Hepatic stellate cell (primary cell): ENCODE measurements at places on chromosomes 11 and 22.
A peak's percentile ranks its signal among the peaks of the same experiment; 100 is the strongest.

- DNase-seq, result no peak
Measured at GRCh38 chr11:132046288-132046865, 676.0 kb downstream of the NTM start.

GRCh38 chr22:20247010-20247505 lies 21.1 kb downstream of the RTN4R start:
- DNase-seq, result peak; percentile 96

GRCh38 chr22:35863432-35863831 lies 145.8 kb downstream of the APOL5 start:
- DNase-seq, result no peak

DNA sequence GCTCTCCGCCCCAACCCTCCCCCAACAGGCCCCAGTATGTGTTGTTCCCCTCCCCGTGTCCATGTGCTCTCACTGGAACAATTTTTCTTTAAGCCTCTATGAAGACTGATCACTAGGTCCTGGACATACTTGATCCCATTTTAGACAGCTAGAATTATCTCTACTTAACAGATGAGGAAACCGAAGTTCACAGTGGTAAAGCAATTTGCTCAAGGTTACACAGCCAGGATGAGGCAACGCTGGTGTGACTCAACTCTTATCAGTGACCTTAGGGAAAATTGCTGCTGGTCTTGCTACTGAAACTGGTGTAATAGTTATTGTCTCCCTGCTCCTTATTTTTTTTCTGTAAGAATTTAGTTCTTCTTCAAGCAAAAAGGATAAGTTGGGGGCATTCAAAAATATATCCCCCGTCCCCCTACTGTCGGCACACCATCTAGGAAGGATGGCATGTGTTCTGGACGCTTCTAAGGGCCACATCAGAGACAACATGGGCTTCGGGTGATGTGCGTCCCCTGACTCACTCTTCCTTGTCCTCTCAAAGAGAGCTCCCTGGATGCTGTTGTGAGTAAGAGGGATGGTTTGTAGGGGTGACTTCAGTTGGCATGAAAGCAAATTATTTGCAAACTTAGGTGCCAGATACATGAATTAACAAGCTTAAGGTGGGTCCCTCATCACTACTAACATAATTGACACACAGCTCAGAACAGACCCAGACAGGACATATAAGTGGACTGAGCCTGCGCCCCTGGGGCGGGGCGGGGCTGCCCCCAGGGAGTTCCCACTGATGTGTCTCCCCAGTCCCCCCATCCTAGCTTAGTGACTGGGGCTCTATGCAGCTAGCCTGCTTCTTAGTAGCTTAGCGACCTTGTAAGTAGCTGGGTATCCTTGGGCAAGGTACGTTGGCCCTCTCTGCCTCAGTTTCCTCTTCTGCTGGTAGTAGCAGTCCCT lies 23.6 kb upstream of the ALX4 start:
- no peak for DNase-seq

- DNase-seq, result no peak
Measured at GRCh38 chr11:87366346-87366745, 328.6 kb downstream of the TMEM135 start.

DNA sequence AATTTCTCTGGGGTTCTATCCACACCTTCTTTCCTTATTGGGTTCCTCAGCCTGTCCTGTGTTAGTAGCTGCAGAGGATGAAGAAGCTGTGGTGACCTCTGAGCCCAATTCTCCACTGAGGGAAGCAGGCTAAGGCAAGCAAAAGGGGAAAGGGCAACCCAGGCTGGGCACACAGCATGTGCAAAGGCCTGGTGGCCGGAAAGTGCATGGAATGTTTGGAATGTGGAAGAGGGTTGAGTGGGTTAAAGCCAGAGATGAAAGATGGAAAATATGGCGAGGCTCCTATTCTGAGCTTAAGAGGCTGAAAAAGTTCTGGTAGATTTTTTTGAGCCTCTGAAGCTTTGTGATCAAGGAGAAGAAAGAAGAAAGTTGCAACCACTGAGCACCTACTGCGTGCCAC lies 247.1 kb downstream of the MIAT start:
- DNase-seq, result no peak

DNA sequence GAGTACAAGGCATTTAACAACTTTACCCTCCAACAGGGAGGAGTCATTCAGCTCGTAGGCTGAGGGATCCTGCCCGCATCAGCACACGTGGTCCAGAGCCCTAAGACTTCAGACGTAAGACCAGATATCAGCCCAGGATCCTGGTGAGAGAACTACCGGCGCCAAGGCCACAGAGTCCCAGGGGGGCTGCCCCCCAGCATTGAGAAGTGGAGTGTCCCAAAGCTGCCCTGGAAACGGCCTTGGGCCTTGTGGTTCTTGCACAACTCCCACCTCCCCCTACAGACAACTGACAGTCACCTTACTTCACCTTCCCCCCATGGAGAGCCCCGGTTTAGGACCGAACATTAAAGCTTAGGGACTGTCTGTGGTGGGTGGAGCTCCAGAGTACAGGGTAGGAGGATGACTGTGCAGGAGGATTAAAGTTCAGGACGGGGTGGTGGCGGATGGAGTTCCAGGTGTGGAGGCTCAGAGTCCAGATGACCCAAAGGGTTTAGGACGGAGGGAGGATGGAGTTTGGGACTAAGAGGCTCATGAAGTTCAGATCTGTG lies 1.0 kb downstream of the C11orf91 start:
- DNase-seq, result no peak

GRCh38 chr11:128862908-128863660 lies 4.0 kb downstream of the KCNJ1 start:
- peak; percentile 59 for DNase-seq

DNA sequence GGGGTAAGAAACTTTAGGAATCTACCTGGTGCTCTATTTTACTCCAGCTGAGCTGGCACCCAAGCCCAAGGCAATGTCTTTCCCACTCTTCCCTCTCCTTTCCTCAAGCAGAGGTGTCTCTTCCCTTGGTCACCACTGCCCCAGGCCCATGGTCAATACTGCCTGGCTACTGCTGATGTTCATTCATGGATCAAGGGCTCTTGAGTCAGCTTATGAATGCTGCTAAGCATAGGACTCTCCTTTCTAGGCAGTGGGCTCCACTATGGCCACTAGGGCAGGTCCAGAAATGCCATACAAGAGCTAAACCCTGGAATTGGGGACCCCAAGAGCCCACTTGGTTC lies 2.7 kb upstream of the HEPN1 start:
- no peak for DNase-seq

DNA sequence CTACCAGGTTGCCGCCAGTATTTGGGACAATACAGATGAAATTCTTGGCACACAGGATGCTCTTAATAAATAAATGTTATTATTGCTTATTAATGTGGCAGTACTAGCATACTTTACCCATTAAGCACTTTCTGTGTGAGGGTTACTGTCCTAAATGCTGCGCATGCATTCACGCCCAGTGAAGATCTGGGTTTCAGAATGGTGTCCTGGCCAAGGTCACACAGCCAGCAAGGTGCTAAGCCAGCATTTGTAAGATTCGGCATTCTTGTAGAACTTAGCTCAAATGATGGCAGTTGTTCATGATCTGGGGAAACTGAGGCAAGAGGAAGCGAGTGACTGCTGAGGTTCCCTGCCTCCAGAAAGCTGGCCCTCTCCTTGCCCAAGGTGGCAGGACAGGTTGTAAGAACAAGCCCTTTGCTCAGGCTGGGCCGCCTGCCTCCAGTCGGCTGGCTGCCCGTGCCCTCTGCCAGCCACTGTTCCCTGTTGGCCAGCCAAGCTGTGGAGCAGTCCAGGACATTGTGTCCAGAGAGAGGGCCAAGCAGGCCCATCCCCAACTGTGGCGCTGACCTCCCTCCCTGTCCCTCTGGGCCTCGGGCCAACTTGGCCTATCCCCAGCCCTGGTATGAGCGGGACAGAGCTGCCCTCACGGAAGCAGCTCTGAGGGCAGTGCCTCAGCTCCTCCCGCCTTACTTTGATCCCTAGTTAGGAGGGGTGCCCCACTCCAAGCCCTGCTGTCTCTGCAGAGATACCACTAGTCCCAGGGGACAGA lies 28.8 kb downstream of the TOB2 start:
- peak; percentile 21 for DNase-seq

DNA sequence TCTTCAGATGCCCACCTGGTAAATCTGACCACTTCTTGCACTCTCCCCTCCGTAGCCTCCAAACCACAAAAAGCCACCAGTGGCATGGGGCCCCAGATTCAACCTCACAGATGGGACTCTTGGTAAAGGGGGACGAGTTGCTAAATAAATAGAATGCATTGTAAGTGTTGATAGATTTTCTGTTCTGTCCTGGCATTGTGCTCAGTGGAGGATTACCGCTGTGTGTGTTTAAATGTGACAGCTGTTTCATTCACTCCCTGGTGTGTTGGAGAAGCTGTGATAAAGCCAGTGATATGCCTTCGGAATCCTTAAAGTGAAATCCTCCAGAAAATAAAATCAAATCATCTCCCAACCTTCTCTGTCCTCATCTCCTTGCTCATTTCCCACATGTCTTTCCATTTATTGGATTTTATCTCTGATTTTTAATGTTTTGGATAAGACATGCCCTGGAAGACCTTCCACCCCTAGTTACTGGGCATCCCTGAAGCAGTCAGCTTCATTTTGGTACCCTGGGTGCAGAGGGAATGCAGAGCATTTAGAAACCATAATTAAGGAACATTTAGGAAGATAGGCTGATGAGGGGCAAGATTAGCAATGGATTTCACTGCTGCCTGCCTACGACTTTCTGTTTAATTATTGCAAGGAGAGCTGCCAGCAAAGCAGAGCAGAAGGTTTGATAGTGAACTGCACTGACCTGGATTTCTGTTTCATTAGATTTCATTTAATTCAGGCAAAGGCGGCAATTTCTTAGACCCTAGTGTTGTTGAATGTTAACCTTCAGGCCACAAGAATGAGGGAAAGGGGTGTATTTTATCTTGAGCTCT lies 460.9 kb upstream of the KIRREL3 start:
- no peak for DNase-seq

DNA sequence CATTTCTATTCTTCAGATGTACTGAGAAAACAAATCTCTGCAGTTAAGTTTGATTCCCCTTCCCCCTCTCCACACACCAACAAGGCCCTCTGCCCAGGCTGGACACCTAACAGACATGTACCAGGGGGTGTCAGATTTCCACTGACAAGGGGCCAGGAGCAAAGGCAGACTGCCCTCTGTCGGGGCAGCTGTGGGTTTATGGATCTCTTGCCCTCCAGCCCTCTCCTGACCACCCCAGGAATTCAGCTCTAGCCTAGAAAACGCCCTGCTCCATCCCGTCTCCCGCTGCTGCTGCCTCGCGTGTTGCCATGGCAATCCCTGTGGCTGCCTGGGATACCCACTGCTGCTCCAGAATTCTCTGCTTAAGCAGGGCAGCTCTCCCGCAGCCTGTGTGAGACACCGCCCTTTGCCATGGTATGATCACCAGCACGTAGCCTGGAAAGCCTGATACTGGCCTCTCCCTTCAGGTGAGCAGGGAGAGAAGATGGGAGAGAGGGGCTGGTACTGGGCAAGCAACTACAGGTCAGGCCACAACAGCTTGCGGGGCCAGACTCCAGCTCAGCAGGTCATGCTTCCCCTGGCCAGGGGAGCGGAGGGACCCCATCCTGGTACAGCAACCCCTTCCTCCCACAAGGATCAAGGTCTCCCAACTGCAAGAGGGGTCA lies 41.6 kb downstream of the BUD13 start:
- no peak for DNase-seq

- no peak for DNase-seq
Measured at GRCh38 chr11:68680541-68681231, 3.7 kb upstream of the GAL start.

DNA sequence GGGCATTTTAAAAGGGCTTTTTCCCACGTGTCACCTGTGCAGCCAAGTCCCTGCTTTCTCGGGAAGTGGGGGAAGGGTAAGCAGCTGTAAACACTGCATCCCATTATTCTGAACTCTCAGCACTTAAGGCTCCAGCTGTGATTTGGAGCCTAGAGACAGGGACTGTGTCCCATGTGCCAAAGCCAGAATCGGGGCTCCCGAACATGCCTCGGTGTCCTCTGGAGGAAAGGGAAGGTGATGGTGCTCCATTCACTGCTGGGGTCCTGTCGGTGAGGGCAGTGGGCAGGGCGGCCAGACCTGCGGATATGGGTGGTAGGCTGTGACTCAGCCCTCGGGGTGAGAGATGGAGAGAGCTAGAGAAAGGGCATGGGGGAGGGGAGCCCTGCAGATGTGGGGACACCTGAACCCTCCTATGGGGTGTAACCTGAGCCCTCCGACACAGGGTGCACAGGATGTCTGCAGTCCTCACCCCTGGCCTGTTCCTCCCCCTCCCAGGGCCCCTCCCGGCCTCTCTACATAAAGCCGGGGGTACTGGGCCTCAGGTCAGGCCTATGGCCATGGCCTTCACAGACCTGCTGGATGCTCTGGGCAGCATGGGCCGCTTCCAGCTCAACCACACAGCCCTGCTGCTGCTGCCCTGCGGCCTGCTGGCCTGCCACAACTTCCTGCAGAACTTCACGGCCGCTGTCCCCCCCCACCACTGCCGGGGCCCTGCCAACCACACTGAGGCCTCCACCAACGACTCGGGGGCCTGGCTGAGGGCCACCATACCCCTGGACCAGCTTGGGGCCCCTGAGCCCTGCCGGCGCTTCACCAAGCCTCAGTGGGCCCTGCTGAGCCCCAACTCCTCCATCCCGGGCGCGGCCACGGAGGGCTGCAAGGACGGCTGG lies 31.8 kb downstream of the CAPN1 start:
- DNase-seq, result no peak

GRCh38 chr11:77129069-77129841 lies 1.2 kb downstream of the MYO7A start:
- no peak for DNase-seq

GRCh38 chr22:28728621-28729313 lies 12.9 kb downstream of the CHEK2 start:
- DNase-seq, result no peak

DNA sequence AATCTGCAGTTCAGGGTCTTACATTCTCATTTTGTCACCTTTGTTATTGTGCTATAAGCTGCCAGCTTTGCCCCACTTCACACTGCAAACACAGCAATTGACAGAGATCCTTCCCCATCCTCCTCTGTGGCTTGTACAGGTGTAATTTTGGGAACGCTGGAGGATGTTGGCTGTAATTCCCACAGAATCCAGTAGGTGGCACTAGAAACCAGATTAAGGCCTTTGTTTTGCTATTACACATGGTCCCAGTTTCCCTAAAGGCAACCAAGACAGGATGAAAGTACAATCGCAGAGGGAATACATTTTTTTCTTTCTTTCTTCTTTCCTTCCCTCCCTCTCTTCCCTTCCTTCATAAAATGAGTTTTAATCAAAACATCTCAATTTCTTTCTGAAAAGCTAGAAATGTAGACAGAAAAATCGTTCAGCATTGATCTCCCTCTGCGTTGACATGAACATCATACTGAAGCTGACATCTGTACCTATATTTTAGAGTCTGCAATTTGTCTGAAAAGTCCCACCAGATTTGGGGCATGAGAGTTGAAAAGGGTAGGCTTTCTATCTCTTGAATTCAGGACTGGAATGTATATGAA lies 21.3 kb upstream of the NELL1 start:
- peak; percentile 42 for DNase-seq
